Upper lobe of left lung (tissue), 6 donors: ENCODE measurements at places on chromosomes 11 and 22.

- no peak for DNase-seq
Observed at GRCh38 chr11:93468290-93468689, 74.9 kb downstream of the SMCO4 start.

GRCh38 chr22:50577987-50578775, at the start of gene CPT1B:
TSS of gene CPT1B (minus strand) at chr22:50578427. CDS start at chr22:50577915, 512 bp downstream.
- peak; percentile 80 for DNase-seq

DNA sequence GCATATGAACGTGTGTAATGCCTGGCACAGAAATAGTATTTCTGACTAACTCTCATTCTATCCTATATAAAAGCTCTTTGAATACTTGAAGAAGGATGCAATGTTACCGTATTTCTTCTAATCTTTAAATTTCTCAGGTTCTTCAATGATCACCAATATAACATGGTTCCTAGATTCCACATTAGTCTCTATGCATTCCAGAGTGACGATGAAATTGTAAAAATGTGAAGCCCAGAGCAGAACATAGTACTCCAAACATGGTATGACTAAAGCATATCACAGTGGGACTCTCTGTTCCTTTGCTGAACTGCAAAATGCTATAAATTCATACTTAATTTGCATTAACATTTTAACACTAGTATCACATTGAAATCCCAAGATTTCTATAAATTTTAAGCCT, 877.6 kb upstream of the CHORDC1 start:
- DNase-seq: no peak

- no peak for DNase-seq
Observed at GRCh38 chr22:25762147-25762546, 20.2 kb downstream of the MYO18B start.

- DNase-seq: no peak
Observed at GRCh38 chr11:102576350-102576749, 45.8 kb upstream of the MMP7 start.

- no peak for DNase-seq
Observed at GRCh38 chr22:39091126-39092081, 5.6 kb upstream of the APOBEC3H start.

- no peak for DNase-seq
Observed at GRCh38 chr11:59841514-59841913, 3.8 kb downstream of the CBLIF start.

- no peak for DNase-seq
Observed at GRCh38 chr11:72776844-72777754, 16.7 kb downstream of the STARD10 start.

GRCh38 chr11:31798554-31799434, 12.3 kb downstream of the PAX6 start:
- peak; percentile 77 for DNase-seq

- DNase-seq: no peak
Observed at GRCh38 chr11:125342281-125342930, 153.7 kb downstream of the FEZ1 start.

DNA sequence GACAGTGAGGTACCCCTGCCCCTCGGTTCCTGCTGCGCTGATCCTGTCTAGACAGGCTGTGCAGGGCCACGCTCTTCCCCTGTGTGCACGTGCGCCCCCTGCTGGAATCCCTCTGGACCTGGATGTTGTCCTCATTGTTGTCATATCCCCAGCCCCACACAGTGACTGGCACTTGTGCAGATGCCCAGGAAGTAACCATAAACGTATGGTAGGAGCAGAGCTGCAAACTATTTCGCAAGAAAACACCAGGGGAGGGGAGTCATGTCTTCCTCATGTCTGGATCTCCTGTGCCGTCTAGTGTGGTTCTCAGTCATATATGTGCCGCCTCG, 114.7 kb downstream of the CRYBB2 start:
- DNase-seq: no peak

- no peak for DNase-seq
Observed at GRCh38 chr11:460331-461199, 10.5 kb downstream of the PTDSS2 start.

DNA sequence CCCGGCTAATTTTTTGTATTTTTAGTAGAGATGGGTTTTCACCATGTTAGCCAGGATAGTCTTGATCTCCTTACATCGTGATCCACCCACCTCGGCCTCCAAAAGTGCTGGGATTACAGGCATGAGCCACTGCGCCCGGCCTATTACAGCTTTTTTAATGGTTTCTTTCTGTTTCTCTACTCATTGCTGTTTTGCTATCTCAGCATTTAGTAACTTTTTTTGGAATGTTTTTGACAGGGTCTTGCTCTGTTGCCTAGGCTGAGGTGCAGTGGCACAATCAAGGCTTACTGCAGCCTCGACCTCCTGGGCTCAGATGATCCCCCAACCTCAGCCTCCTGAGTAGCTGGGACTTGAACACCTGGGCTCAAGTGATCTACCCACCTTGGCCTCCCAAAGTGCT, 4.7 kb upstream of the CRKL start:
- DNase-seq: no peak

DNA sequence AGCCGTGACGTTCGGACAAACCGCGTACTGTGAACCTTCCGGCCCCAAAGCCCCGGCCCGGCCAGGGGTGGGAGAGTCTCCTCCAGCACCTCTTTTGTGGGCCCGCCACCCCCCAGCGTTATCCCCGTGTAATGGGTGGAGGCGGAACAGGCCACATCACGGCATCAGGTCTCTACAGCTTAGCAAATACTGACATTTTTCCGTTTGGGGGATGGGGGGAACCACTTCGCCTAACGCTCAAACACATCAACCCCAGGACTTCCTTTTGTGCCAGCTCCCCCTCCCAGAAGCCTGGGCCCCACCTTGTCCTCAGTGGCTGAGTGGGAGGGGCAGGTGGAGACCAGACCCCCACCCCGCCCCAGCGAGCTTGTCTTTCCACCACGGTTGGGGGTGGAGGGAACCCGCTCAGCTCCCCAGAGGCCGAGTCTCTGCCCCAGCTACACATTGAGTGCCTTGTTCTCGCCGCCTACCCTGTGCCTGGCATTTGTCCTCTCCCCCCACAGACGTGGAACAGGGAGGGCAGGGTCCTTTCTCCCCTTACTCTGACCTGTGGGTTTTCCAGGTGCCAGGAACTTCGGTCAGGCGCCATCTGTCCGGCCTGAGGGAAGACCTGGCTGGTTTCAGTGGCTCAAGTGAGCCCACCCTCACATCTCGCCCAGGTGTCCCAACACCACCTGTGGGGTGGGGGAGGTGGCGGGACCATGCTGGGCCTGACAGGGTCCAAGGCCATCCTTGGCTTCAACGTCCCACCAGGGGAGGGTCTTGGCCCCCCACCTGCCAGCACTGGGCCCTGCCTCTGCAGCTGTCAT, 29.6 kb downstream of the SBF1 start:
- peak; percentile 75 for DNase-seq

GRCh38 chr11:111814557-111815320, 48.5 kb upstream of the PPP2R1B start:
- no peak for DNase-seq
